ENCODE measurements at places on chromosomes 7 and 10.
A peak's percentile ranks its signal among the peaks of the same experiment; 100 is the strongest.

DNA sequence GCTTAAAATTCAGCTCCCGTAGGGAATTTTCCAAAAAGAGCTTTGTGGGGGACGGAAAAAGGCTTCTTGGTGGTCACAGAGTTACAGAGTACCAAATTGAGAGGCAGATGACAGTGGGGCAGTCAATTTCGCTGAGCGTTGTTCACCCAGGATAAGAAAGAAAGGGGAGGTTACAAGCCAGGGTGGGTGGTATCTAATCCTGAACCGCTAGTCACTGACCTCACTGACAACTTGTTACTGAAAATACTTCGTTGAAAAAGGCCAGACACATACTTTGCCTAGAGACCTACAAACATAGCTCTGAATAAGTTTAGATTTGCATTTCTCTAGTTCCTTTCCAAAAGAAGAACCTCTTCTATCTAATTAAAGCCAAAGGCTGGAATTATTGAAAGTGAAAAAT is at the start of gene CTNNA3:
CTNNA3 (minus strand) TSS at position 167 of the 400 bp plus-strand sequence.
- no peak within 1 kb of the TSS for H3K4me3 ChIP-seq
- H3K36me3 ChIP-seq, result no peaks in the 10 kb centered on the region
- H3K27me3 ChIP-seq, result no peaks in the 10 kb centered on the region
- no peak within 1 kb of the TSS for H3K27ac ChIP-seq
- DNase-seq, result no peak

DNA sequence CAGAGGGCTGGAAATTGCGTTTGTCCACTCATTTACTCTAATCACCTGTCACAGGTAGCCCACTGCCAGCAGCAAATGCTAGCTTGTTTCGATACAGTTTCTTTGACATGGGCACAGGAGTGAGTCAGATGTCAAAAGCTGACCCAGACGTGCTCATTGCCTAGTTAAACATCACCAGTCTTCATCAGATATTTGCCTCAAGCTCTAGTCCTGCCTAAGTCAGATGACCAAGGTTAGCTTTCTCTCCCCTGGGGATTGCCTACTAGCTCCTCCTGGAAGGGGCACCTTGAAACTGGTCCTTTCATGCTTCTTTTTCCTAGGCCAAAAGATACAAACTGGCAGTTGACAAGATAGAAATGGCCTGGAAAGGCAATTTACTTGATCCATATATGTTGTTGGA is 35.2 kb downstream of the GPAM start:
- no peaks in the 10 kb centered on the region for H3K27me3 ChIP-seq
- peaks cover 69% of the 10 kb centered on the region for H3K36me3 ChIP-seq
- no peaks in the 10 kb centered on the region for H3K4me1 ChIP-seq
- no peak for DNase-seq
- H3K27ac ChIP-seq, result no peak overlapping the region

DNA sequence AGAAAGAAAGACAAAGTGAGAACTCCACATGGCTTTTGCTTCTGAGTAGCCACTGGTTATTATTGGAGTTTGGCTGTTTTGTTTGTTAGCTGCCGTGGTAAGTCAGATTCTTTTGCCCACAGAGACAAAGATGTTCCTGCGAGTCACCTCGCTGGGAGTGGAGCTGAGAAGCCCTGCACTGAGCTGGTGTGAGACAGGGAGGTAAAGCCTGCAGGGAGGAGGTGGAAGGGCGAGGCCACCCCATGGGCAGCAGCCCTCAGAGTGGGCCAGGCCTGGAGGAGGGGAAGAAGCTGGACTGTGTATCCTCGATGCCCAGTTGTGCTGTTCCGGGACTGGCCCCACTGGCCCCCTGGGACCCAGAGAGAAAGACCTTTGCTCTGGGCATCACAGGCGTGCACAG is 14.3 kb upstream of the NOM1 start:
- no peak overlapping the region for H3K27ac ChIP-seq
- no peak for DNase-seq
- H3K4me1 ChIP-seq, result peaks cover 6% of the 10 kb centered on the region
- no peak overlapping the region for H3K4me3 ChIP-seq
- H3K27me3 ChIP-seq, result peaks cover 21% of the 10 kb centered on the region

GRCh38 chr10:89399956-89400355 is 7.5 kb downstream of the IFIT1 start:
- H3K36me3 ChIP-seq, result 0 out of 3 replicates have a peak, but pooled peaks cover 3% of the 10 kb centered on the region
- no peak overlapping the region for H3K27ac ChIP-seq
- H3K4me1 ChIP-seq, result peaks cover 20% of the 10 kb centered on the region
- DNase-seq, result no peak
- H3K27me3 ChIP-seq, result no peaks in the 10 kb centered on the region

DNA sequence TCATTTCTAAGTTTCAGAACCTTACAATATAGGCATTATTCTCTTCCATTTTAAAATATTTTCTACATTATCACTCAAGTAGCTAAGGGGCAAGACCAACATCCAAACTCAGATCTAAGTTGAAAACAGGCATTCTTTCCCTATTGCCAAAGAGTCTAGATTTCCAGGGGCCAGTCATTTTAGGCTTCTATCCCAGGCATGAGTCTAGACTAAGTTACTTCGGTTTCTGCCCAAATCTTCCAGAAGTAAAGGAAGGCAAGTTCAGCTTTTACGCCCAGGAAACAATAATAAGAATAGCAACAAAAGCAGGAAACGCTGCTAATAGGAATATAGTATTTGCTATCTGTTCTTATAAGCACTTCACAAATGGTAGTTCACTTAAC is 189.9 kb downstream of the DGKI start:
- no peaks in the 10 kb centered on the region for H3K36me3 ChIP-seq
- H3K27me3 ChIP-seq, result peaks cover 23% of the 10 kb centered on the region
- DNase-seq, result no peak
- no peaks in the 10 kb centered on the region for H3K4me1 ChIP-seq
- no peak overlapping the region for H3K27ac ChIP-seq

- H3K4me3 ChIP-seq, result no peak overlapping the region
- no peak for DNase-seq
- H3K36me3 ChIP-seq, result no peaks in the 10 kb centered on the region
- no peak overlapping the region for H3K27ac ChIP-seq
- H3K27me3 ChIP-seq, result no peaks in the 10 kb centered on the region
These were observed 980.0 kb downstream of the CNTNAP2 start for GRCh38 chr7:147096629-147097028.

- no peaks in the 10 kb centered on the region for H3K27me3 ChIP-seq
- no peak overlapping the region for H3K27ac ChIP-seq
- H3K36me3 ChIP-seq, result no peaks in the 10 kb centered on the region
- no peaks in the 10 kb centered on the region for H3K4me1 ChIP-seq
- DNase-seq, result no peak
These were observed 706.9 kb upstream of the GHITM start for GRCh38 chr10:83432261-83433045.

DNA sequence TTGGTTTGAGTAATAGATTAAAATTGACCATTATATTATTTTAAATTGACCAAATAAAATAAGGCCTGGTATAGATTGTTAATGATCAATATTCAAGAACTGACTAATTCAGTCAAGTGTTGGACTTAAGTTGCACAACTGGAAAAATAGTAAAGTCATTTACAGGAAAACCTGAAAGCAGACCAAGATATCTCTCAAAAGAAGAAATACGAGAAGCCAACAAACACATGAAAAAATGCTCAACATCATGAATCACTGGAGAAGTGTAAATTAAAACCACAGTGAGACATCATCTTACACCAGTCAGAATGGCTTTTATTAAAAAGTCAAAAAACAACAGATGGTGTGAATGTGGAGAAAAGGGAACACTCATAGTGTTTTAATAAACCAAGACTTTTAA is 80.4 kb upstream of the MALRD1 start:
- DNase-seq, result no peak
- H3K36me3 ChIP-seq, result no peaks in the 10 kb centered on the region
- no peaks in the 10 kb centered on the region for H3K27me3 ChIP-seq
- no peak overlapping the region for H3K27ac ChIP-seq
- H3K4me3 ChIP-seq, result no peak overlapping the region

- DNase-seq, result peak; percentile 32
- H3K4me3 ChIP-seq, result no peak overlapping the region
- no peaks in the 10 kb centered on the region for H3K36me3 ChIP-seq
- no peaks in the 10 kb centered on the region for H3K27me3 ChIP-seq
- peaks cover 18% of the 10 kb centered on the region for H3K4me1 ChIP-seq
These were observed 5.4 kb upstream of the ACSM6 start for GRCh38 chr10:95188593-95188992.

GRCh38 chr10:18179891-18180290 is 39.7 kb downstream of the CACNB2 start:
- no peak overlapping the region for H3K4me3 ChIP-seq
- H3K27ac ChIP-seq, result no peak overlapping the region
- no peaks in the 10 kb centered on the region for H3K36me3 ChIP-seq
- no peaks in the 10 kb centered on the region for H3K4me1 ChIP-seq

- no peaks in the 10 kb centered on the region for H3K27me3 ChIP-seq
- H3K27ac ChIP-seq, result peak overlapping the region; percentile 76
- no peak overlapping the region for H3K4me3 ChIP-seq
- H3K36me3 ChIP-seq, result peaks cover 21% of the 10 kb centered on the region
These were observed 37.8 kb downstream of the HIPK2 start for GRCh38 chr7:139739863-139740597.

DNA sequence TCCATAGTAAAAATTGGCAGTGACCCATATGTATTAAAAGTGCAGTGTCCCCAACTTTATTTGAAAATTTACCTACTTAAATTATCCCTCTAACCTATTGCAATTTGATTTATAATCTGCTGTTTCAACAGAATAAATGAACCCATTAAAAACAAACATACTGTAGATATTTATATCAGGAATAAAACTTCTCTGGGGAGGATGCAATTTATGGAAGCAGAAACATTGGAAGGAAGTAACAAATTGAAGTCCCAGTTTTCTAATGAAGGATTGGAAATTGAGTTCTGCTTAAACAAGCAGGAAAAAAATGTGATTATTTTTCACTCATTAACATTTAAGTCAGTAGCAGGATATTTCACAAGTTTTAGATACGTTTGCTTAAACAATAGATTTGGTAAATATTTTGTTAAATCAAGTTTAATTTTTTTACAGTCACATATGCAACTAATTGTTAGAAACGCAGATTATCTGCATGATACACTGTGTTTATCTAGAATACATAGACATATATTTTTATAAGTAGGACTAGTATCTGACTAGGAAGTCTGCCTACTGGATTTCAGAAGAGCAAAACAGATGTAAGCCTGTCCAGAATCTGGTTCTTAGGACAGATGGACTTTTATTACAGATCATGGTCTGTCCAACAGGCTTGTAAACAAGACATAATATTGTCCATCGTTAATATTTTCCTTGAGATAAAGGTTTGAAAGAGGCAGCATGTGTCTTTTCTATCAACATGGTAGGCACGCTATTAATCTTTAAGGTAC is 5.3 kb downstream of the AGMO start:
- no peaks in the 10 kb centered on the region for H3K36me3 ChIP-seq
- H3K4me1 ChIP-seq, result no peaks in the 10 kb centered on the region
- H3K27ac ChIP-seq, result no peak overlapping the region
- no peaks in the 10 kb centered on the region for H3K27me3 ChIP-seq
- H3K4me3 ChIP-seq, result no peak overlapping the region

Measured in HepG2 (cell line).